ENCODE measurements at places on chromosomes 2 and 18.

- no peak for DNase-seq
These were observed 167.3 kb upstream of the SRD5A2 start for GRCh38 chr2:31748041-31748440.

DNA sequence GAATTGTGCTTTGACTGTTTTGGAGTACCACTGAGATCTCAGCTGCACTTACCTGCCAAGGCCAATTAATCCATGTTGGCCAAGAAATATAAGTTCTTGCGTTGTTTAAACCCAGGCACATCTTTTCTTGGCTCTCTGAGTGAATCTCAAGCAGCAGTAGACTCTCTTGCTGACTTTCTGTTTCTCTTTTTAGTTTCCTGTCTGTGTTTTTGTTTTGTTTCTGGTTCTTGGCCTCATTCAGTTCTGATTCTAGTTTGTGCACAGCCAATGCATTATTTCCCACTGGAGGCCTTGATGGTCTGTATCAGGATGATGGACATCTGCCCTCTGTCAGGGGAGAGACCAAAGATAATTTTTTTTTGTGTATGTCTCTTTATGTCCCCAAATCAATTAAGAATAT, 379.4 kb downstream of the CDH2 start:
- no peak for DNase-seq

DNA sequence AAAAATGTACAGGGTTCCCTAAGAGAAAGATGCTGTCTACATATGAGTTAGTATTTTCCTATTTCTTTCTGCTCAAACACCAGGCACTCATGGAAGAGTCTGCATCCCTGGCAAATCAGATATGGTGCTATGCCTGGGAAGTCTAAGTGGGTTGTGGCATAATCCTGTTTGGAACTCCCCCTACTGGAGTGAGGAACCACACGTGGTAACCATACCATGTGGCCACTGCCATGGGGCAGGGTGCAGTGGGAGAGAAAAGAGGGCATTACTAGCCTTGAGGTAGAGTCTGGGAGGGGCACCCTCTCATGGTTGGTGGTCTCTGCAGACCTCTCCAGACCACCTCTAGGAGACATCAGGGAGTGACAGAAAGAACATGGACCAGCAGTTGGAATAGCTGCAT, 257.9 kb upstream of the ATP5MC3 start:
- DNase-seq: no peak

GRCh38 chr2:27653397-27653796, 10.0 kb downstream of the SUPT7L start:
- DNase-seq: no peak

- DNase-seq: no peak
These were observed 47.9 kb downstream of the LDLRAD4 start for GRCh38 chr18:13266218-13267100.

DNA sequence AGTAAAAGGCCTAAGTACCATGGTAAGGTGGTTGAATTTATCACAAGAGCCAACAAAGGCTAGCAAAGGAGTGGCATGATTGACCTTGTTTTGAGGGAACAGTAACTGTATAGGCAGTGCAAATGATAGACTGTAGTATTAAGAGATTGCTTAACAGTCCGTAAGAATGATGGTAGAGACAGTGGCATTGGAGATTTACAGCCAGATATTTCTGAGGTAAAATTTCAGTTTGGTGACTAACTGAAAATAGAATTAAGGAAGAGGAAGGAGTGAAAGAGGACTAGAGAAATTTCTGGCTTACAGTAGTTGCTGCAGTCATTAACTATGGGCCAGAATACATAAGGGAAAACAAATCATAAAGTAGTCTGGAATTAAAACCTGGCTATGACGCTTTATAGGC, 4.4 kb upstream of the BAZ2B start:
- no peak for DNase-seq

DNA sequence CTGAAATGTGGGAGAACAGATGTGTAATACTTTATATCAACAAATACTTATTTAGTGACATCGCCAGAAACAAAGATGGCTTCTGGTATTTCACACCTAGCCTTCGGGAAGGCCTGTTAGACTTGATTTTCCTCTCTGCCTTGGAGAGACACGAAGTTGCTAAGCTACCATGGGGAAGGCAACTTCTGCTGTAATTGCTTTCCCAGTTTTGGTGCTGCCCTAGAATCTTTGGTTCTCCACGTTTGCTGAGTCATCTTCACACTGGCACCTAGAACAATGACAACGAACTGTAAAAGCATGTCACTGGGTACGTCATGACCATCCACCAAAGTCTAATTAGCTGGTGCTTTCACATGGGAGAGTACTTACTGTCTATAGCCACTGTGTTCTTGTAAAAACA, 58.7 kb upstream of the ACTR3 start:
- DNase-seq: no peak

DNA sequence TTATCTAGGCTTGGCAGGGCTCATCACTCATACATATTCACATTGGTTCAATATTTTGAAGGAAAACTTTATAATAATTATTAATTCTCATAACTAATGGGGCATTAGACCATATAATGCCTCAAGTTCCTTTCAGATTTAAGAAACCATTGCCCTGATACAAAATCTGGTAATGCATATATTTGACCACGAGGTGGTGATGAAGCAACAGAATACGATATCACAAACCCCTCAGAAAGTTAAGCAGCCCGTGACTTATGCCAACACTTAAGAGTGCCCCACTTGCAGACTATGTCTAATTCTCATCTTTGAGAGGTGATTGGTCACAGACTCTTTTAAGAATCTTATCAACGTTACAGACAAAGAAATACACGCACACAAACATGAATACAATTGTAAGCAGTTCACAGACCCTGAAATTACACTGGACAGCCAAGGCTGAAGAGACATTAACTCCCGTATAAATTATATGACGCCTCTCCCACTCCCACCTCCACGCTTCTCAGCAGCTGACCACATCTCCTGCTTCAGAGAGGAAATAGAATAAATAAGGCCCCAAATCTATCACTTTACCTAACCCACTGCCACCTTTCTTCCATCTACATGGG, 20.7 kb upstream of the DNAH6 start:
- DNase-seq: no peak

GRCh38 chr2:230582851-230583283, 129.8 kb upstream of the CAB39 start:
- DNase-seq: no peak

DNA sequence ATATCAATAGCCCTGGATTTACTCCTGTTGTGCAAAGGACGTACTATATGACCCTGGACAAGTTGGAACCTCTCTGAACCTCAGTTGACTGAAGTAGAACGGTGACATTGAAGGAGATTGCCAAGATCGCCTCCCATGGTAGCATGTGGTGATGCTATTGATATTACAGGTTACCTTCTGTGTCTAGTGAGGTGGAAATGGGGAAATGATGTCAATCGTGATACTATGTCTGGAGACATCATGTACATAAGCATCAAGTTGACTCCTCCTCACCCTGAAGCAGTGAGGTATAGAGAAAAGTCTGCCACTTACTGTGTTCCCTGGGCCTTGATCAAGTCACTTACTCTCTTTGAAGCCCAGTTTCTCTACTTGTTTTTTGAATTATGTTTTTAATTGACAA, 93.9 kb downstream of the KLF7 start:
- DNase-seq: no peak

DNA sequence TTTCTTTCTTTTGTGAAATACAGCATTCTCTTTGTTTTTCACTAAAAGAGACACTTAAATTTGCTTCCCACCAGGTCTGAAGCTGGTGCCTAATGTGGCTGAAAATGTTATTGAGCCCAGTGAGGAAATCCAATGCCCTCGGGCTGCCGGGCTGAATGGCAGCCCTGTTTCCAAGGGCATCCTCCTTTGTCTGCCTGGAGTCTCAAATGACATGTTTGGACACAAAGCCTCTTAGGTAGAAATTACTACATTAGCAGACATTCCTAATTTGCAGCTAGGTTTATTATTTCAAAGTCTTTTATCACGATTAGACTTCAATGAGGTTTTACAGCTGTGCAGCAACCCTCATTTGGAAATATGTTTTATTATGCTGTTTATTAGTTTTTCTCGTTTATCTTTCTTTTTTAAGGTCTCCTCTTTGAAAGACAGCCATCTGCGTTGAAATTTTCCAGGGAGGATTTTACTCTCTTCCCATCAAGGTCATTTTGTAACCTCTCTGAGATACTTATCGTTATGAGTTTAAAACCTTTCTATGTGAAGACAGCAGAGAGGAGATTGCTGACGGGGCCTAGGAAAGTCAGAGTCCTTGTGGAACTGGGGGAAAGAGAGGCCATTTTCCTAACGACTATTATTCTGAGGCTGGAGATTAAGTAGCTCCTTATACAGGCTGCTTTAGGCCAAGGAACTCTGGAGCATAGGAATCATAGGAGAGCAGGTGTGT, 59.0 kb upstream of the ZNF532 start:
- no peak for DNase-seq

DNA sequence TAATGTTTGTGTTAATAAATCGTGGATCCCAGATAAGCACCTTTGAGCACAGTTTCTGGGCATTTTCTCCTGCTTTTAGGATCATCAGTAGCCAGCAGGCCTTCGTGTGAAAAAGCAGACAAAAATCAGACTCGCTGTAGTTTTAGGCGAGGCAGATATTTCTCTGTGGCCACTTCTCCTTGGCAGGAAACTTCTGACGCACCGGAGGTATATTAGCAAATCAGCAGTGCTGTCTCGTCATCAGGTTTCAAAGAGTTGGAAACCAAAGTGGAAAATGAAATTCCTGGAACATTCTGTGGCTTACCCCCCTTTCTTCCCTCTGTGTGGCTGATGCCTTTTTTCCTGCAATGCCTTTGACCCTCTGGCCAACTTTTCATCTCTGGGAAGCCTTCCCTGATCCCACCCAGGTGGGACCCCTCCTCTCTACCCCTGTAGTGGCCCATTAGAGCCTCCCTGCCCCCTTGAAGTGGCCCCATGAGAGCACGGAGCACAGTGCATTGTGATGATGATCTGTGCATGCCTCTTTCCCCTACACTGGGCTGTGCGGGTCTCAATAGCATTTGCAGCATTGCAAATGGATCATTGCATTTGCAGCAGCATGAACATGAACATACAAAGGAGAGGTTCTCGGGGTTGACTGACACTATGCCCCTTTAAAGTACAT, 93.3 kb downstream of the RNF144A start:
- no peak for DNase-seq

DNA sequence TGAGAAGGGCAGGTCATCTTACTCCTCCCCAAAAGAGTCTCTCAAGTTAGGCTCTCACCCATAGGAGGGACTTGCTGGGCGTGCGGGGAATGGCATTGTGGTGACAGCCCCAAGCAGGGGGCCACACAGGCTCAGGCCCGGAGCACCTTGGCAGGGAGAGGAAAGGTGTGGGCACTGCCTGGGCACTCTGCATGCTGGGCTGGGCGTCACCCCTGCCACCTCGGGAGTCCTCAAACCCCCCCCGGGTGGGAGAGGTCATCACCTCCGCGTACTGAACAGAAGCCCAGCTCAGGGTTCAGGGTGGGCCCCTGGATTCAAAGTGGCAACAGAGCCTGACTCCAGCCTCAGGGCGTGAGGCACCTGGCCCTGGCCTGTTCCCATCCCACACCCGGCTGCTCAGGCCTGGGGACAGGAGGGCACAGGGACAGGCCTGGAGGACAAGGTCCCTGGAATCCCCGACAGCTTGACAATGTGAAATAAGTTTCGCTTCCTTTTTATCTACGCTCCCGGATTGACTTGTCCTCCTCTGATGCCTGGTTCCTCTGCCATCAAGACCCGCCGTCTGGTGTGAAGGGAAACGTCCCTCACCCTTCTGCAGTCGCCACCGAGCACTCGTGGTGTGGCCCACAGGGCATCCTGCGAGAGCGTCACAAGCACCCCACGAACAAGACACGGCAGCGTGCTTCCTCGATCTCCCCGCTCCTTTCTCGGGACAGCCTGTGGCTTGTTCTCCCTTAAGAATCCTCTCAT, 97.8 kb downstream of the HDAC4 start:
- no peak for DNase-seq

DNA sequence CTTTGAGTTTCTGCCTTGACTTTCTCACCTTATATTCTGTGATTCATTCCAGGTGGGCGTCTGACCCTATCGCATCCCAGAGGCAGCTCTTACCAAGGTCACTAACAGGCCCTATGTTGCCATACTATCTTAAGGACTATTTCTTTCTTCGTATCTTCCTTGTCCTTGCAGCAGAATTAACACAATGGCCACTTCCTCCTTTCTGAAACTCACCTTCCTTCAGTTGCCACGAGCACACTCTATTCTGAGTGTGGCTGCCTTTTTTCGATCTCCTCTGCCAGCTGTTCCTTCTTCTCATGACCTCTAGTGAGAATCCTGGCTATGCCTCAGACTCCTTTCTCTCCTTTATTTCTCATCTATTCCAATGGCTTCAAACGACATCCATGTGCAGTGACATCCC, 160.4 kb upstream of the CCDC195 start:
- no peak for DNase-seq

- no peak for DNase-seq
These were observed 18.3 kb upstream of the POLE4 start for GRCh38 chr2:74939919-74940812.

GRCh38 chr2:18104595-18105224, 226.2 kb downstream of the KCNS3 start:
- DNase-seq: no peak

GRCh38 chr2:61356261-61356957, 114.5 kb downstream of the USP34 start:
- no peak for DNase-seq
